T-helper 2 cell (primary cell): ENCODE measurements at places on chromosomes 16 and 17.

DNA sequence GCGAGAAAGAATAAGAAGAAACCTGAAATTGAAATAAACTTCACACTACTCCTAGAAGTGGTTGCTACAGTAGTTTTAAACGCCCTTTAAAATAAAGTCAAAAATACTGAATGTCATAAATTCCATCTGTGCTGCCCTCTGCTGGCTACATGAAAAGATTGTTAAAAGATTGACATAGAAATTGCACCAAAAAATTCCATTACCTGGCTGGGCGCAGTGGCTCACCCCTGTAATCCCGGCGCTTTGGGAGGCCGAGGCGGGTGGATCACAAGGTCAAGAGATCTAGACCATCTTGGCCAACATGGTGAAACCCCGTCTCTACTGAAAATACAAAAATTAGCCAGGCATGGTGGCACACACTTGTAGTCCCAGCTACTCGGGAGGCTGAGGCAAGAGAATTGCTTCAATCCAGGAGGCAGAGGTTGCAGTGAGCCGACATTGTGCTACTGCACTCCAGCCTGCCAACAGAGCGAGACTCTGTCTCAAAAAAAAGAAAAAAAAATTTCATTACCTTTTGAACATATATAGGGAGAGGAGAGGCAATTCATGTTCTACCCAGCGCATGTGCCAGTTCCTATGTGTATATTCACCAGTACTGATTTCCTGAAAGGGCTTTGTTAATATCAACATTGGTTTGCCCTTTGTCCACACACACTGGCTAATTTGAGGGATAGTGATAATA lies 36.5 kb downstream of the CYTH1 start:
- no peak for DNase-seq

DNA sequence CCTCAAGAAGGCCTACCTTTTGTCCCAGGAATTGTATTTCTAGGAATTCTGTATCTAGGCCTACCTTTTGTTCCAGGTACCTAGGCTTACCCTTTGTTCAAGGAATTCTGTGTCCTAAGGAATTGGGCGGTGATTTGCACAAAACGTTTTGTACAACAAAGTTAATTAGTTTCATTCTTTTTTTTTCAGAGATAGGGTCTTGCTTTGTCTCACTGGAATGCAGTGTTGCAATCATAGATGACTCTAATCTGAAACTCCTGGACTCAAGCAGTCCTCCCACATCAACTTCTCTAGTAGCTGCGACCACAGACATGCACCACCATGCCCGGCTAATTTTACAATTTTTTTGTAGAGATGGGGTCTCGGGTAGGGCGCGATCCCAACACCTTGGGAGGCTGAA lies 7.0 kb downstream of the CDR2L start:
- no peak for DNase-seq

DNA sequence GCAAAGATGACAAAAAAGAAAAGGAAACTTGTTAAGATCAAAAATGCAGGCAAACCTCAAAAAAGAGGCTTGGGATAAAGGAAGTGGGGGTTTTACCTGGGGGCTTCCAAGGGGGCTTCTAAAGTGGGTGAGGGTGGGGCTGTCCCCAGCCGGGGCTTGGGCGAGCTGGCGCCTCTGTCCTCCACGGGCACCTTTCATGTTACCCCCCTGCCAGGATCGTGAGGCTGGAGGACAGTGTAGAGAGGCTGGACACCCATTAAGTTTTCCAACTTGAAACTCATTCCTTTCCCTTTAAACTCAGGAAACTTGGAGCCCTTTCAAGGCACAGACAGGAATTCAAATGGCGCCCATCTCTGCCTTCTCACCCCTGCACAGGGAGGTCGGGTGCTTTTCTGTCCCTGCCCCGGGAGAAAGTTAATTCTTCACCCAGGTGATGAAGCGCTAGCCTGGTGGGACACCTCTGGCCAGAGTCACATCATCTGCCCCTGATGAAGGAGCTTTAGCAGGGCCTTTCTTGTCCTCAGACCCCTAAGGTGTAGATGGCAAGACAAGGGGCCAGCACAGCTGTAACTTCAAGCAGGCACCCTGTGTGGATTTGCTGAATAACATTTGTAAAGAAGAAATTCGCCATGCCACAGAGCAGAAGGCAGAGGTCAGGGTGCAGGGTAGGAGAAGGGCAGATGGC lies 87.3 kb downstream of the C16orf78 start:
- no peak for DNase-seq

- no peak for DNase-seq
Observed at GRCh38 chr17:43839670-43840108, 6.7 kb upstream of the MPP3 start.
